ENCODE measurements at places on chromosomes 7 and 10. TPM values are rescaled to one million over a fixed set of nuclear protein-coding genes. Genes with fewer than 3 reads are reported as not detected.

Gene DOCK4
- 71.5 TPM for total RNA-seq

Gene OR6V1
- not detected for total RNA-seq

Gene CALML5
- total RNA-seq = not detected

DNA sequence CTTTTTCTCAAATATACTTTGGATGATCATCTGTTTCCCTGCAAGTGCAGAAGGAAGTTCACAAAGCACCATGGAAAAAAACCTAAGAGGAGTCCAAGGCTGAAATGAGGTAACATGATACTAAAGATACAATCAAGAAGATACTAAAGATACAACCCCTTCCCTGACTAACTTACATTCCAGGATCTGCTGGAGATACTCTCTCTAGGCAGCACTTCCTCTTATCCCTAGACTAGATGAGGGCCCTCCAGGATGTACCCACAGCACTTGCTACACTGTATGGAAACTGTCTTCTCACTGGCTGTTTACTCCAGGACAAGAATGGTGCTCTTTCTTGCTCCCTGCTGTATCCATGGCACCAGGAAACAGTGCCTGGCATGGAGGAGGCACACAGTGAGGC lies 116.4 kb upstream of the NFE2L3 start:
- H3K4me1 ChIP-seq = no peaks in the 10 kb centered on the region
- no peak overlapping the region for H3K27ac ChIP-seq
- H3K4me3 ChIP-seq = no peak overlapping the region
- no peak for DNase-seq
- H3K27me3 ChIP-seq = no peaks in the 10 kb centered on the region

- no peak overlapping the region for H3K4me3 ChIP-seq
- no peak for DNase-seq
- peaks cover 17% of the 10 kb centered on the region for H3K4me1 ChIP-seq
- H3K27me3 ChIP-seq = no peaks in the 10 kb centered on the region
Measured at GRCh38 chr10:78579576-78579975, 489.2 kb upstream of the ZMIZ1 start.

- H3K36me3 ChIP-seq = no peaks in the 10 kb centered on the region
- no peak for DNase-seq
- no peak overlapping the region for H3K4me3 ChIP-seq
- H3K27me3 ChIP-seq = no peaks in the 10 kb centered on the region
Measured at GRCh38 chr7:47430422-47430821, 151.5 kb downstream of the TNS3 start.

Measured in thoracic aorta (tissue), 2 donors.